ENCODE measurements at places on chromosomes 1 and 21. TPM values are rescaled to one million over a fixed set of nuclear protein-coding genes. Genes with fewer than 3 reads are reported as not detected.

TMPRSS3 gene
- total RNA-seq = 0.25 TPM

ANGPTL3 gene
- total RNA-seq = not detected

MYOG gene
- total RNA-seq = 0.18 TPM

GRCh38 chr1:89436856-89437255, 73.0 kb downstream of the GBP6 start:
- no peak for DNase-seq

DNA sequence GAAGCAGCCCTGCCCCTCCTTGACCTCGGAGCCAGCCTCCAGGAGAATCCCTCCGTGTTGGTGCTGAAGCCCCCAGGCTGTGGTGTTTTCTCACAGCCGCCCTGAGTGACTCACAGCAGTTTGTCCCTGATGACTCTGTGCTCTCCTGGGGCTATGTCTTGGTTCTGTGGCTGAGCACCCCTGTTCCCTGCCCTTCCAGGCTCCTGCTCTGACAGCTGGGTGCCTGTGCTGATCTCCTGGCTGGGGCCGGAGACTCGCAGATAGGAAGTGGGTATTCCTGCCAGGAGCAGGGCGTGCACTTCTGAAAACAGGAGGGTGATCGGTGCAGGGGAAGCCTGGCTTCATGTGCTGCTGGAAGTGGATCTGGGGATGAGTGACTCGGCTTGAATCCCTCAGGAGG, 34.5 kb downstream of the POFUT2 start:
- DNase-seq = no peak

DNA sequence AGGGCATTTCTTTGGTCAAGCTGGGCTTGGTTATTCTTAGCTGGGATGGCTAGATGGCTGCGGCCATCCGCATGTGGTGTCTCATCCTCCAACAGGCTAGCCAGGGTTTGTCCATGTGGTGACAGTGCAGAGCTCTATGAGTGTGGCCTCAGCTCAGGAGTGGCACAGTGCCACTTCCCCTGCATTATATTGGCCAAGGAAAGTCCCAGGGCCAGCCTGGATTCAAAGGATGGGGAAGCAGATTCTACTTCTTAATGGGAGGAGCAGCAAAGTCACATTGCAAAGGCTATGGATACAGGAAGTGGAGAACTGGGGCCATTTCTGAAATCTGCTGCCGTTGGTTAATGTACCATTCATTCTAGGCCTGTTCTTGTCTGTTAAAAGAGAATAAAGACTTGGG, 34.4 kb downstream of the STUM start:
- no peak for DNase-seq

DNA sequence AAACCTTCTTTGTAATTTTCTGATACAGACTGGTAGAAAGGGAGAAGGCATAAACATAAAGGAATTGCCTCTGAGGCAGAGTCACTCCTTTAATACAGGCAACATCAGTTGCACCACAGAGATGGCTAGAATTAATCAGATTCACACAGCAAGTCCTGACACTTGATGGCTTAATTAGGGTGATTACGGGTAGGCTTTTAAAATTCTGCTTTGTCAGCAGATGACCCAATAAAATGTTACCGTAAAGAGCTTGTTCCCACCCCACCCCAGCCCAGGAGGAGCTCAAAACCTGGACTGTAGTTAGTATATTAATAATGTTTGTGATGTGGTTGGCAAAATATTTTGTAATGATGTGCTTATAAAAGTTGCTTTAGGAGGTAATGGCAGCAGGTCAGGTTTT, 9.3 kb upstream of the BTG3 start:
- DNase-seq = no peak

DNA sequence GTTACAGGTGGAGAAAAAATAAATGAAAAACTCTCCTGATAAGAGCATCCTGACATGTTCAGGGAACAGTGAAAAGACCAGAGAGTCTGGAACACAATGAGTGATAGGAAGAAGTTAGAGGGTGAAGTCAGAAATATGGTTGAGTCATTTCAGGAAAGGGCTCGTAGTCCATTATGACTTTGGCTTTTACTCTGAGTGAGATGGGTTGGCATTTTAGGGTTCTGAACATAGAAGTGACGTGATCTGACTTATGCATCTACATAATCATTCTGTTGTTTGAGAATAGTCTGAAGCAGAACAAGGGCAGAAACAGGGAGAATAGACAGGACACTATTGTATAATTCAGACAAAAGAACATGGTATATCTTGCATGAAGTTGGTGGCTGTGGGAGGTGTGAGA, 5.8 kb downstream of the HMCN1 start:
- no peak for DNase-seq

- DNase-seq = no peak
These were observed 5.1 kb upstream of the EPS8L3 start for GRCh38 chr1:109768820-109769219.

GRCh38 chr1:176949033-176949662, 215.4 kb downstream of the ASTN1 start:
- DNase-seq = peak; percentile 84

DNA sequence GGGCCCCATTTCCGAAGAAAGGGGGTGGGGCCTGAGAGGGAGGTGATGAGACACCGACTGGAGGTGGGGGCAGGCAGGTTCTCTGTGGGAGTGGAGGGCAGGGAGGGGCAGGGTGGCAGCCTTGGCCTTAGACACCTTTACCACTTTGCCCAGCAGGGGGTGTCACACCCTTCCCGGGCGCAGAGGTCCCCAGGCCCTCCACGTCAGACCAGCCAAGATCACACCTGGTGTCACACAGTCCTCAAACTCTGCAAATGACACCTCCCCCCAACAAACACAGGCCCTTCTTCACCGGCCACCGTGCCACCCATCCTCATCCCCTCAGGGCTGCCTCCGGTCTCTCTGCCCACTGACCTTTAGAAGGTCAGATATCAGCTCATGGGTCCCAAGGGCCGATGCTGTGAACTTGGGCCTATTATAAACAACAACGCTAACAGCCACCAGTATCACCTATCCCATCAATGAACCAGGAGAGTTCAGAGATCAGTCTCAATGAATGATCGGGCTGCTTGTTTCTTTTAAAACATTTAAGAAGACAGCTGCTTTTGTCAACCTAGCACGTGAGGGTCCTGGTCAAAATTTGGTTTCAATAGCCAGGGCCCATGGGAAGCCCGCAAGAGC, 103.9 kb downstream of the CASZ1 start:
- DNase-seq = peak; percentile 63

GRCh38 chr1:245588116-245588639, 433.4 kb downstream of the KIF26B start:
- DNase-seq = peak; percentile 38

- no peak for DNase-seq
These were observed 126.6 kb upstream of the COA6 start for GRCh38 chr1:234246638-234247116.

GRCh38 chr1:196655071-196655470, 3.2 kb downstream of the CFH start:
- no peak for DNase-seq

DNA sequence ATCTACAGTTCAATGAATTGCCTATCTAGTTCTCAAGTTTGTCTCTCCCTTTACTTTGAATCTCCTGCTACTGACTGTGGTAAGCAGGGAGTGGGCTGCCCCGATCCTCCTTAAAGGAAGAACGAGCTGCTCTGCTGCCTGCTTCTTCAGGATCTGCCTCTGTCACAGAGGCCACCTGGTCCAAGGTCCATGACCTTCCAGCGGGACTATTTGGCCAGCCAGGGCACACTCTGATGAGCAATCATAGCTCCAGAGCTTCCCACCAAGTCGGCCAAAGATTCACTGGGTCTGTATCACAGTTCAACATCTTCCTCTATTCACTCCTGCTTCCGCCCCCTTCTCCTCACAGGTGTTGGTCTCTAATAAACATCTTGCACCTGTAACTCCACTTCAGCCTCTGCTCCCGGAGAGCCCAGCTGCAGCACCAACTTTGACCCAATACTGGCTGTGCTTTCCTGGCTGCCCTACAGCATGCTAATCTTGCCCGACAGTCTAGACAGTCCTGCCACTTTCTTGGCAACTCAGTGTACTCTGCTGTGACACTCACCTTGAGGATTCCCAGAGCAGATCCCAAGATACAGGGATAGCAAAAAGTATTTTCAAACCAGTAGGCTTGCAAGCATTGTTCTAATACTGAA, 16.9 kb upstream of the MAP10 start:
- no peak for DNase-seq

DNA sequence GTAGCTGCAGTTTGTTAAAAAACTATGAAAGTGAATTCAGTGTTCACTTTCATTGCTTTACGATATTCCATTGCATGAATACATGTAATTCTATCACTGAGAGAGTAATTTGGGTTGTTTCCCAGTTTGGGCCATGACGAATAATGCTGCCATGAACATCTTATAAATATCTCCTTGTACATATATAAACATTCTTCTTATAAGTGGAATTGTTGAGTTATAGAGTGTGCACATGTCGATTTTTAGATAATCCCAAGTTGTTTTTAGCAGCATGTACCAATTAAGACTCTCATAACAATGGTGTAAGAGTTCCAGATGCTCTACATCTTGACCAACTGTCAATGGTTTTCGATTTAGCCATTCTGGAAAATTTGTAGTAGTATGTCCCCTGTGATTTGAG, 40.9 kb downstream of the ALG6 start:
- DNase-seq = no peak
